ENCODE measurements at places on chromosomes 7 and 10. TPM values are rescaled to one million over a fixed set of nuclear protein-coding genes. Genes with fewer than 3 reads are reported as not detected.

GRCh38 chr7:143487061-143487460 is 9.4 kb downstream of the TAS2R41 start:
- no peaks in the 10 kb centered on the region for H3K36me3 ChIP-seq
- H3K4me3 ChIP-seq, result no peak overlapping the region
- H3K27ac ChIP-seq, result no peak overlapping the region
- DNase-seq, result no peak
- no peaks in the 10 kb centered on the region for H3K27me3 ChIP-seq

- DNase-seq, result peak; percentile 61
- peak within 1 kb of the TSS; percentile 89 for H3K4me3 ChIP-seq
- H3K4me1 ChIP-seq, result peaks cover 15% of the 10 kb centered on the region
- H3K36me3 ChIP-seq, result peaks cover 11% of the 10 kb centered on the region
- peak within 1 kb of the TSS; percentile 95 for H3K27ac ChIP-seq
Observed at GRCh38 chr10:26437637-26438461, at the start of gene APBB1IP. Gene APBB1IP, plus strand, starts transcription at chr10:26438341. Its CDS starts 53,986 bp downstream, at chr10:26492327.

STEAP1B gene
- total RNA-seq, result not detected

DNA sequence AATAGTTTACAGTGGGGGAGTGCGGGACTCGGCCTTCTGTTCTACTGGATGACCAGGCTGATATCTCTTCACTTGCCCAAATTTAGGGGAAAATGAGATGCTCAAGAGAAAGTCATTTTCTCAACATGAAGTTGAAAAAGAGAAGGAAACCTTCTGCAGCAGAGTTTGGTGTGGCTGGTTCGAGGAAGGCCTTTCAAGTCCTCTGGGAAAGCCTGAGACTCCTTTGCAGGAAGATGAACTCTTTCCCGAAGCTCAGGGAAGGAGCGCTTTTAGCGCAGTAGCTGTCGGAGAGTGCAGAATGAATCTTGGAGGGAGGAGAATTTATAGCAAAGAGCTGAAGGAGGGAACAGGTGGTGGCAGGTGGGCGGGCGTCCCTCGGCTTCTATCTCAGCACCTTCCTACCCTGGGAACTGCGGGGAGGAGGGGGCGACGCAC is at the start of gene ATOH7:
ATOH7 (minus strand) TSS at position 297 of the 435 bp plus-strand sequence. CDS start 436 bp downstream, outside the sequence.
- peak within 1 kb of the TSS; percentile 61 for H3K4me3 ChIP-seq
- H3K4me1 ChIP-seq, result peaks cover 5% of the 10 kb centered on the region
- no peak for DNase-seq
- H3K27me3 ChIP-seq, result peaks cover 4% of the 10 kb centered on the region

- H3K27me3 ChIP-seq, result 0 out of 2 replicates have a peak, but pooled peaks cover 3% of the 10 kb centered on the region
- no peaks in the 10 kb centered on the region for H3K36me3 ChIP-seq
- no peak overlapping the region for H3K27ac ChIP-seq
- no peak overlapping the region for H3K4me3 ChIP-seq
- peaks cover 3% of the 10 kb centered on the region for H3K4me1 ChIP-seq
Observed at GRCh38 chr7:30140456-30140855, 5.7 kb downstream of the MTURN start.

- H3K4me3 ChIP-seq, result no peak overlapping the region
- no peak overlapping the region for H3K27ac ChIP-seq
- H3K36me3 ChIP-seq, result peaks cover 21% of the 10 kb centered on the region
- no peaks in the 10 kb centered on the region for H3K27me3 ChIP-seq
- peaks cover 39% of the 10 kb centered on the region for H3K4me1 ChIP-seq
Observed at GRCh38 chr10:99996671-99997648, 12.8 kb downstream of the DNMBP start.

DNA sequence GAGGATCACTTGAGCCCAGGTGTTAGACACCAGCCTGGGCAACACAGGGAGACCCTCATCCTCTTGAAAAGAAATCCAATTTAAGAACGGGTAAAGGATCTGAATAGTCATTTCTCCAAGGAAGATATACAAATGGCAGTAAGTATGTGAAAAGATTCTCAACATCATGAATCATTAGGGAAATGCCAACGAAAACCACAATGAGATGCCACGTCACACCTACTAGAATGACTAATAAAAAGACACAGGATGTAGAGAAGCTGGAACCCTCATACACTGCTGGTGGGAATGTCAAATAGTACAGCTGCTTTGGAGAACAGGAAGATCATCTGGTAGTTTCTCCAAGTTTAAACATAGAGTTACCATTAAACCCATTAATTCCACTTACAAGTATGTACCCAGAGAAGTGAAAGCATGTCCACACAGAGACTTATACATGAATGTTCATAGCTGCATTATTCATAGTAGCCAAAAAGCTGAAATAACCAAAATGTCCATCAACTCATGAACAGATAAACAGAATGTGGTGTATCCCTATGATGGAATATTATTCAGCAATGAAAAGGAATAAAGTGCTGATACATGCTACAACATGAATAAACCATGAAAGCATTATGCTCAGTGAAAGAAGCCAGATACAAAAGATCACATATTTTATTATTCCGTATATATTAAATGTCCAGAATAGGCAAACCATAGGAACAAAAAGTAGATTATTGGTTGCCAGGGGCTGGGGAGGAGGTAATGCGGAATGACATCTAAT is 13.1 kb upstream of the ZMIZ2 start:
- H3K4me1 ChIP-seq, result peaks cover 9% of the 10 kb centered on the region
- H3K27me3 ChIP-seq, result no peaks in the 10 kb centered on the region
- DNase-seq, result peak; percentile 78
- no peak overlapping the region for H3K4me3 ChIP-seq

DNA sequence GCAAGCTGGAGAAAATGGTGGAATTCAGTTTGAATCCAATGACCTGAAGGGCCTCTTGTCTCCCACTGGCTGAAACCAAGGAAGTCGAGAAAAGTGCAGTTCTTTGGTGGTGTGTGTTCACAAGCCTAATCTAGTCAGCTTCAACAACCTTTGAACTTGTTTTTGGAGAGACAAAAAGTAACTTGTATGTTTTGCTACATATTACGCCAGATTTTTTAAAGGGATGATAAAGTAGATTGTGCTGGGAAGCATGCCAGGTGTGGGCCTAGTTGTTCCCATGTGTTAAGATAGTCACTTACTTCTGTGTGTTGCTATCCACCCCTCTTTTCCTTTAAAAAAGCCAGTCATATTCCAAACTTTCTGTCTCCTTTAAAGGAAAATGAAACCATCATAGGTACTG is 79.7 kb upstream of the FAM3C start:
- no peak overlapping the region for H3K4me3 ChIP-seq
- H3K27ac ChIP-seq, result no peak overlapping the region
- DNase-seq, result no peak
- H3K36me3 ChIP-seq, result no peaks in the 10 kb centered on the region
- no peaks in the 10 kb centered on the region for H3K4me1 ChIP-seq
- no peaks in the 10 kb centered on the region for H3K27me3 ChIP-seq

DNA sequence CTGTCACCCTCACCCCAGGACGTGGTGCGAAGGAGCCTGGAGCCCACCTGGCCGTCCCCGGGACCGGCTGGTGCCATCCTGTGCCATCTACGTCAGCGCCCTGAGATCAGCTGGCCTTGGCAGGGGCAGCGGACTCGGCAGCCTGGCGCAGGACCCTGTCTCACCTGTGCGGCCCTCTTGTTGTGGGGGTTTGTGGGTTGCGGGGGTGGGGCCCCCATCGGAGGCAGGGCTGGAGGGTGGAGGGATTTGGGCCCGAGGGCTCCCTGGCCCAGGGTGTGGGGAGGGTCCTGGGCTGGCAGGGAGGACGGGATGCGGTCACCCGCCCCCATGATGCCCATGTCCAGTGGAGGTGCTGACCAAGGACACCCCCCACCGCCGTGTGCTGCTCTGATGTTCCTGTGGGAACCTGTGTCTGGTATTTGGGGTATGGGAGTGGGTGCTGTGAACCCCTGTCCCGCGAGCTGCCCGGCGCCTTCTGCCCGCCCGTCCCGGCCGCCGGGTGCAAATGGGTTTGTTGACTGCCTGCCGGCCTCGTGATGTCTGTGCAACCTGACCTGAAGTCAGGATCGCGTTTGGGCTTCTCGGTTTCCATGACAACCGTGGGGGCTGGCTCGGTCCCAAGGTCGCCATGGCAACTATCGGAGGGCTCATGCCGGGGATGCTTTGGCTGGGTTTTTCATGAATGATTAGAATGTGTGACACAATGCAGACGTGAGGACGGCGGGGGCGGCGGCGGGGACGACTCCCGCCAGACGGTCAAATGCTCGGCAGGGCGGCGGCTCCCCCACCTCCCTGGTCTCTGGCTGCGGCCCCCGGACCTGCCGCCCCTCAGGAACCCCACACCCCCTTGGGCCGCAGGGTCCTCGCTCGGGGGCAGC is 7.3 kb downstream of the MAFK start:
- no peak overlapping the region for H3K27ac ChIP-seq
- peaks cover 10% of the 10 kb centered on the region for H3K4me1 ChIP-seq
- H3K36me3 ChIP-seq, result peaks cover 3% of the 10 kb centered on the region
- DNase-seq, result no peak
- H3K27me3 ChIP-seq, result no peaks in the 10 kb centered on the region

GTF2IRD2 gene
- 4.8 TPM for total RNA-seq

GIMAP8 gene
- total RNA-seq, result 6.2 TPM

- H3K27ac ChIP-seq, result no peak overlapping the region
- H3K27me3 ChIP-seq, result peaks cover 38% of the 10 kb centered on the region
- no peak for DNase-seq
- H3K4me3 ChIP-seq, result no peak overlapping the region
- no peaks in the 10 kb centered on the region for H3K4me1 ChIP-seq
Observed at GRCh38 chr7:27192546-27193334, 7.2 kb downstream of the HOXA13 start.

GRCh38 chr7:121012919-121013318 is 24.4 kb downstream of the CPED1 start:
- H3K27ac ChIP-seq, result no peak overlapping the region
- no peak overlapping the region for H3K4me3 ChIP-seq
- H3K4me1 ChIP-seq, result no peaks in the 10 kb centered on the region
- DNase-seq, result no peak
- no peaks in the 10 kb centered on the region for H3K27me3 ChIP-seq

GRCh38 chr7:140646931-140647647 is 6.5 kb upstream of the DENND2A start:
- no peaks in the 10 kb centered on the region for H3K4me1 ChIP-seq
- no peaks in the 10 kb centered on the region for H3K27me3 ChIP-seq
- DNase-seq, result no peak
- H3K36me3 ChIP-seq, result no peaks in the 10 kb centered on the region
- no peak overlapping the region for H3K27ac ChIP-seq

- H3K4me1 ChIP-seq, result no peaks in the 10 kb centered on the region
- no peaks in the 10 kb centered on the region for H3K36me3 ChIP-seq
Observed at GRCh38 chr7:28432105-28432504, 19.8 kb downstream of the CREB5 start.

All from GM12878 (cell line).